ENCODE measurements at places on chromosomes 7 and 10.

GRCh38 chr7:112648781-112649180, 141.4 kb downstream of the TMEM168 start:
- no peak for DNase-seq

- peak; percentile 52 for DNase-seq
Measured at GRCh38 chr10:4740471-4740870, 85.5 kb upstream of the AKR1E2 start.

DNA sequence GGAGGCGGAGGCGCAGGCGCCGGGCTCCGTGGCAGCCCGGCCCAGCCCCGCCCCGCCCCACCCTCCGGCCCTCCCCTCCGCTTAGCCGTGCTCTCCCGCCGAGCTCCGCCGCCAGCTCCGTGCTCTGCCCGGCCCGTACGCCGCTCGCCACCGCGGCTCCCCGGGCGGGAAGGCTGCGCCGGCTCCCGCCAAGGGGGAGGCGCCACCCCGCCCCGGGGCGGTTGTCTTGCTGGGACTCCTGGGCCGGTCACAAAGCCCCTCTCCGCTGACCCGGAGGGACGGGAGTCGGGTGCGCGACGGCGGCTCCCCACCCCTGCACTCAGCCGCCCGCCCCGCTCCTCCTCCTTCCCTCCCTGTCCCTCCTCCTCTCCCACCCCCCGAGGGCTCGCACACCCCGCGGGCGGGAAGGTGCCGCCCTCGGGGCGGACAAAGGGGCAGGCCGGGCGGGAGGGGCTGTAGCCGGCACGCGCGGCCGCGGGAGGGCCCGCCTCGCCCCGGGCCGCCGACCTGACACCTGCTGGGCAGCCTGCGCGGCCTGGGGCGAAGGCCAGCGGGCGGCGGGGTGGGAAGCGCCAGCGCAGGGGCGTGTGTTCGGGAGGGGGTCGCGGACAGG, 11.5 kb upstream of the SP8 start:
- no peak for DNase-seq

GRCh38 chr7:138067774-138068173, 8.5 kb upstream of the AKR1D1 start:
- no peak for DNase-seq

- DNase-seq: peak; percentile 96
Measured at GRCh38 chr10:62732841-62733653, 71.5 kb upstream of the ADO start.

- peak; percentile 21 for DNase-seq
Measured at GRCh38 chr10:68924593-68924992, 23.5 kb downstream of the DDX50 start.

- no peak for DNase-seq
Measured at GRCh38 chr10:129464251-129464650, 2.8 kb upstream of the MGMT start.

DNA sequence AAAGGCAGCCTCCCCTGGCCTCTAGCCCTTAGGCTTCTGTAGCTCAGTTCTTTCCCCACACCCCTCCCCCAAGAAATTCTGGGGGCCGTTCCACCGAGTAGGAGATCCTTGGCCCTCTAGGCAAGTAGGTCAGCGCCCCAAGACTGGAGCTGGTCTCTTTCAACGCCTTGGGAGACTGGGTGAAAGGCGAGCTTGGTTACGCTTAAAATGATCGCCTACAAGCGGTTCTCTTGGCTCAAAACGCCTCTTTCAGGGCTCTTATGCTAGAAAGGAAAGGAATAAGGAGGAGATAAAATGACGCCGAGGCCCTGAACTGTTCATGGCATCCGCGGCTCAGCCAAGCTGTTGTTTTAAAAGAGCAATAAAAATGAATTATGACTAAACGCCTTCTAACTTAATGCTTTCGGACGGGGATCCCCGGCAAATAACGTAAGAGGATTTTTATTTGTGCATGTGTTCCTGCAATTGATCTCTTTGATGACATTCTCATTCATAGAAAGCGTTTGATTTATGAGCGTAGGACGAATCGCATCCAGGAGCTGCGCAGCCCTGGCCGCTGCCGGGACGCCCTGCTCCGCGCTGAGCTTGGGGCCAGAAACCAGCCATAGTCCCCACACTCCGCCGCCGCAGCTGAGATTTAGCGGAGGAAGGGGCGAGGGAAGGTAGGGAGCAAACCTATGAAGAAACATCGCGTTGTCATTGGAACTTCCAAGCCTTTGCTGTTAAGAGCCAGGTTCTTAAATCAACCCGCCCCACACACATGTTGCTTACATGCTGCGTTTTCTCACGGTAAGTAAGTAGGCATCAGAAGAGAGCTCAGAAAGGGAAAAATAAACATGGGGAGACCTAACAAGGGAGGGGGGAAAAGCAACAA, 3.0 kb upstream of the HOXA1 start:
- DNase-seq: peak; percentile 93

DNA sequence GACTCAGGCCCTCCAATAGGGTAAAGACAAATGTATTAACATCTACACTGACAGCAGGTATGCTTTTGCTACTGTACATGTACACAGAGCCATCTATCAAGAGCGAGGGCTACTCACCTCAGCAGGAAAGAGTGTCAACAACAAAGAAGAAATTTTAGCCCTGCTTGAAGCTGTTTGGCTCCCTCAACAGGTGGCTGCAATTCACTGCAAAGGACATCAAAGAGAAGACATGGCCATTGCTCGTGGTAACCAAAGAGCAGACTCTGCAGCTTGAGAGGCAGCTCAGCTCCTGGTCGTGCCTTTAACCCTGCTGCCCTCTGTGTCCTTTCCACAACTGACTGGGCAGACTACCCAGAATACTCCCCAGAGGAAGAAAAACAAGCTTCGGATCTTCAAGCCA, 5.1 kb downstream of the AKR1B15 start:
- no peak for DNase-seq
